ENCODE measurements at places on chromosomes 2 and 18.
A peak's percentile ranks its signal among the peaks of the same experiment; 100 is the strongest.

- no peak for DNase-seq
Observed at GRCh38 chr18:50356036-50356945, 18.6 kb upstream of the SKA1 start.

GRCh38 chr2:18267501-18267900, 293.0 kb downstream of the RDH14 start:
- no peak for DNase-seq

- no peak for DNase-seq
Observed at GRCh38 chr2:102508863-102509262, 35.8 kb downstream of the SLC9A4 start.

DNA sequence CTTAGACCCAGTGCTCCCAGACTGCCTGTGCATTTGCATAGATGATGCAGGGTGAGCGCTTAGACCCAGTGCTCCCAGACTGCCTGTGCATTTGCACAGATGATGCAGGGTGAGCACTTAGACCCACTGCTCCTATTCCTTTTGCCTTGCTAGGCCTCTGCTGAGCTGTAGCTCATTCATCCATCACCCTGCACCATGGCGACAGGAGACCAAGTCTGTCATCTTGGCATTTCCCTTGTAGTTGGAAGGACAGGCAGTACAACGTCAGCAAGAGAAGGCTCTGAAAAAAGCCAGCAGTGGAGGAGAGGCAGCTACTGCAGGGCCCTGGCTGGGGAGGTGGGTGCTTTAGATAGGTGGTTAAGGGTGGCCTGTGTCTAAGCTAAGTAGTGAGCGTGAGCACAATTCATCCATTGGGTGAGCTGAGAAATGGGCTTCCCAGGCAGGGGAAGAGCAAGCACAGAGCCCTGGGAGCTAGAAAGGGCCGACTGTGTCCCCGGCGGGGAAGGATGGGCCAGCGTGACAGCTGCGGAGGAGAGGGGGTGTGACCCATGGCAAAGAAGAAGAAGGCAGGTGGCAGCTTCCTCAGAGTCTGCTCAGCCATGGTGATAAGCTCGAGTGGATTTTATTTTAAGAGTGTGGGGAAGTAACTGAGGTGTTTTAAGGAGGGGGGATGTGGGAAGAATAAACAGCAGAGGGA, 108.8 kb downstream of the LPIN1 start:
- no peak for DNase-seq

GRCh38 chr2:187206071-187206470, 242.0 kb downstream of the CALCRL start:
- DNase-seq = peak; percentile 5

- DNase-seq = peak; percentile 4
Observed at GRCh38 chr2:174473796-174474195, 13.0 kb downstream of the GPR155 start.

DNA sequence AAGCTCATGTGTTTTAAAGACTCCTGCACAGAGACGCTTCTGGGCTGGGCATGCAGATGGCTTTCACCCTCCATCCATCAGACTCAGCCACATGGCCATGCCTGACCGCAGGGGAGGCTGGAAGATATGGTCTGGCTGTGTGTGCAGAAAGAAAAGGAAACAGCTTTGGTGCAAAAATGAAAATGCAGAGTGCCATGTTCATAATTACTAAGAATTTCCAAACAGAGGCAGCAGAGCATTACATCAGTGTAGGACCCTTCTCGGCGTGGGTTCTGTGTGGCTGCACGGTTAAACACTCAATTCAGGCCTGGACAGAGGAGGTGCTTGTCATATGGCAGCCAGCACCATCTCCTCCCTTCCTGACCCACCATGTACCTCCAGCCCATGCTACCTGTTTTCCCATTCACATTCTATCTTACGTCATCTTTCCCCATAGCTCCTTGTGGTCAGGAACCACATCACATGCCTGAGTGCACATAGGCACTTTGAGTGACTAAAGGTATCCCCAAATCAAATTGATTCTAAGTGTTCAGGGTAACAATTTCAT, 200.3 kb upstream of the ID2 start:
- peak; percentile 16 for DNase-seq

GRCh38 chr2:199199797-199200196, 257.9 kb downstream of the SATB2 start:
- no peak for DNase-seq
